ENCODE measurements at places on chromosomes 12 and 14.

DNA sequence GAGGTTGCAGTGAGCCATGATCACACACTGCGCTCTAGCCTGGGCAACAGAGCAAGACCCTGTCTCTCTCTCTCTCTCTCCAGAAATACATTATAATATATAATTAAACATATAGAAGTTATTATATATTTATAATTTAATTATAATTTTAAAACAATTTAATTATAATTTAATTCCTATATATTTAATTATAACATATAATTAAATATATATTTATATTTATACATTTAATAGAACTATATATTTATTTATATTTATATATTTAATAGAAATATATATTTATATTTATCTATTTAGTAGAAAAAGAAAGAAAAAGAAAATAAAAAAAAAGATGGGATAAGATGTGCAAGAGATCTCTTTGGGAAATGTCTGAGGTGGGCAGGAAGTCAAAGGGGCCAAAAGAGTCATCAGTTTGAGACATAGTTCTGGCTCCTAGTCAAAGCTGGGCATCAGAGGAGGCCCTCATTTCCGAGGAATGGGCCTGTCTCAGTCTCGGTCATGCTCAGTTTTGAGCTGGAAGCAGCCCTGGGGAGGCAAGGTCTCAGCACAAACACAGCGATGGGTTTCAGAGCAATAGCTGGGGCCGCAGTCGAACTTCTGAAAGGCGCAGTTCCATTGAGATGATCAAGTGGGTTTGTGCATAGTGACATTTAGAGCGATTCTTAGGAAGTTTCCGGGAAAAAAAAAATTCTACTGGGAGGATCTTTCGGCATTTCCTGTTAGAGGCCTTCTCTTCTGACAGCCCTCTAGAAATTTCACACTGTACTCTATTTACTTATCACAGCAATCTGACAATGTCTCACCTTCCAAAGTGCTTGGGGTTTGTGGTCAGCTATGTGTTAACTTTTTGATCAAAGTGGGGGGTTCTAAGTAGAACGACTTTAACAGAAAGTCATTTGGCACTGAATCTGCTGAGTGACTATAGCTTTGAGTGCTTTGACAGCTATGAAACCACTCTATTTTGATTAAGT is 58.7 kb upstream of the GZMB start:
- DNase-seq: no peak

DNA sequence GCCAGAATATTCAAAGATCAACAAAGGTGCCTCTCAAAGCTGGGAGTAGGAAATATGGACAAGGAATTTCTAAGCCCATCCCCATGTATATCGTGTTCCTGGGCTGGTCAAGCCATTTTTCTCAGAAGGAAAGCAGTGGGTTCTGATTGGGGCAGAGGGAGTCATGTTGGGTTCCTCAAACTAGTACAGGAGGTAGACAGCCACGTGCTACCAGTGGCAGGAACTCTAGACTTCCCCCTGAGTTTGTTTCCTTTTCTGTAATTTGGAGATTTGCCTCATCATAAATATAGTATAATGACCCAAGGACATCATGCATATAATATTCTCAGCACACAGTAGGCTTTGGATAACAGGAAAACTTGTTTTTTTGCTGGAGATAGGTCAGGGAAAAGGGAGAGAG is 16.4 kb upstream of the PLEKHH1 start:
- no peak for DNase-seq

DNA sequence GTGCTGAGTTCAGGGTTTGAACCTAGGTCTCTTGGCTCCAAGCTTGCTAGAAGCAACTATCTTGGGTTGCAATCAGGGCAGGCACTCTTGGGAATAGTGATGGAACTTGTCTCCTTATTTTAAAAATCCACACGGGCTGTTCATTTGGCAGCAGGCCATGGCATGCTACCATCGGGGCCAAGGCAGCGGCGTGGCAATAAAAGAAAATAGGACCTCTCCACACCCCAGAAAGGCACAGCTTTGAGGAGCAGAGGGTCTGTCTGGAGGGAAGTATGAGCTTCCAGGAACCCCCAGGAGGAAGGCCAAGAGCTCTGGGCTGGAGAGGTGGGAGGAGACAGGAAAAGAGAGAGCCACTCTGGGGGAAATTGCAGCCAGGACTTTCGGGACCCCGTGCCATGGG is 15.3 kb downstream of the RPS6KL1 start:
- DNase-seq: no peak

DNA sequence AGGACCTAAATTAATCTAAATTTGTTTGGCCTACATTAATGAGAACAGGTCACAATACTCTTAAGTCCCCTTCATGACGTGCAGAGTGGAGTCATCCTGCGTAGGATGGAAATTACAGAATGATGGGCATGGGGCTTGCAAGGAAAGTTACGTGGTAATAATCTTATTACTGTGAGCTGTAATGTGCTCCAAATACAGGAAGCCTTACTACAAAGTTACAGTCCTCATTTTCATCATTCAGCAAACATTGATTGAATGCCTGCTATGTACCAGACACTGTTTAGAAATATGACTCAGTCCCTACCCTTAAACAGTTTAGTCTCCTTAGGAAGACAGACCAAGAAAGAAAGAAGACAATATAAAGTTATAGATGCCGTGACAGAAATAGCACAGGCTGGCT is 9.4 kb downstream of the HIGD1C start:
- DNase-seq: no peak

DNA sequence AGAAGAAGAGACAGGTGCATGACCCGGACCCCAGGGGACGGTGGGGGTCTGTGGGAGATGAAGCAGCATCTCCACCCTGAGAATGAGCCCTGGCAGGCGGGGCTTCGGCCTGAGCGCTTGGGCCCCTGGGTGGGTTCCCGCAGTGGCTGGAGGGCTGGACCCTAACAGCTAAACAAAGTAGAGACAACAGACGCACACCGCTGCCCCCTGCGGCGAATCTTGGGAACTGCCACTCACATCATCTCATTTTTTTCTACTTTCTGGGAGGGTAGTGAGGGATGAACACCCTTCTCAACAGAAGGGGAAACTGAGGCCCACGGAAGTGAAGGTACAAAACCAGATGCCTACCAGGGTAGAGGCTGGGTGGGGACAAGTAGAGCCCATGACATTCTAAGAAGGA is 104.7 kb downstream of the RFLNA start:
- no peak for DNase-seq

DNA sequence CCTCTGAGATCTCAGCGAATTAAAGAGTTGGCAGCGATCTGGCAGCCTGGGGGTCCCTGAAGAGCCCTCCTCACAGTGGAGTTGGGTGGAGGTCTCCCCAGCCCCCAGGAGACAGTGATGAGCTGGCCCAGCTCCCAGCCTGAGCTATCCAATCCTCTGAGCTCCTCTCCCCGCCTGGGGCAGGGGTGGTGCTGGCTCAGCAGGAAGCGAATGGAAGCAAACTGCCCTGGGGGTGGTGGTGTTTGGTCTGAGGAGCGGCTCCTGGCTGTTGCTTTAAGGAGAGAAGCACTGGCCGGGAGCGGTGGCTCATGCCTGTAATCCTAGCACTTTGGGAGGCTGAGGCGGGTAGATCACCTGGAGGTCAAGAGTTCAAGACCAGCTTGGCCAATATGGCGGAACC is 19.5 kb upstream of the MEG3 start:
- no peak for DNase-seq

- no peak for DNase-seq
These were observed 42.9 kb upstream of the FAM222A start for GRCh38 chr12:109670731-109671130.

GRCh38 chr12:39239490-39240486 is 203.1 kb downstream of the KIF21A start:
- no peak for DNase-seq

GRCh38 chr12:1540690-1541089 is 53.7 kb downstream of the FBXL14 start:
- no peak for DNase-seq

- no peak for DNase-seq
These were observed 41.7 kb downstream of the TRAFD1 start for GRCh38 chr12:112167031-112167461.

DNA sequence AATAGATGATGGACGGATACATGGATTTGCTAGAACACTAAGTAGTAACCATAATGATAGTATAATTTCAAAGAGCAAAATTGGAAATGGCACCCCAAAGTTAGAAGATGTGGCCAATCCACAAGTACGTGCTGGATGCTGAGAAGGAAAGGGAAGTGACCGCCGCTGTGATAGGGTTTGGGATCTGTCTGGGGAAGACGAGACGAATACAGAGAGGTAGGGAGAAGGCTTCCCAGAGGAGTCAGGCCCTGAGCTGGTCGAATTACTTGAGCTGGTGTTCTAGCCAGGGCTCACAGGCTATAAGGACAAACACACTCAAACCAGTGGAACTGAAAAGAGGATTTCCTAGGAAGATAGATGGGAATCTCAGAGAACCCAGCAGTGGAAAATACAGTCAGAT is 9.4 kb upstream of the ACVR1B start:
- DNase-seq: no peak

GRCh38 chr12:2389079-2389790 is 336.4 kb downstream of the CACNA1C start:
- no peak for DNase-seq

GRCh38 chr14:93923626-93924025 is 3.5 kb upstream of the FAM181A start:
- no peak for DNase-seq

DNA sequence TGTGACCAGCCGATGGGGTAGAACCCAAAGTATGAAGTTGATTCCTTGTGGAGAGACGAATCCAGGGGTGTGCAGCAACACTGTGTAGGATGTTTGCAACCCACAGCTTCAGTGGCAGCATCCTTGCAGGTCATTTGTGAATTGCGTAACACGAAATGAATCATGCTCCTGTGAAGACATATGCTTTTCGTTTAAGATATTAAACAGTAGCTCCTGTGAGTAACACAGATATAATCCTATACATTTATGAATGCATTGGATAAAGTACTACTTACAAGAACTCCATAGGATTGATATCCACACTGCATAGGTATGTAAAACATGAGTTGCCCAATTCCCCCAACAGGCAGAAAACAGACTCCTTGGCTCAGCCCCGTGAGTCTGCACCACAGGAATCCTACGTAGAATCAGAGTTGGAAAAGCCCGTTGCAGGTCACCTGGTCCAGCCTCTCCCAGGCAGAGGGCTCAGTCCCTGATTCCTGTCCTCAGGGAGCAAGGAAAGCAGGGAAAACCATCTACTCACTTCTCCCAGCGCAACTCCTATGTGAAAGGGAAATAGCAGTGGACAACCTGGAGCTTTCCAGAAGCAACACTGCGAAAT is 75.8 kb downstream of the GPATCH2L start:
- no peak for DNase-seq

DNA sequence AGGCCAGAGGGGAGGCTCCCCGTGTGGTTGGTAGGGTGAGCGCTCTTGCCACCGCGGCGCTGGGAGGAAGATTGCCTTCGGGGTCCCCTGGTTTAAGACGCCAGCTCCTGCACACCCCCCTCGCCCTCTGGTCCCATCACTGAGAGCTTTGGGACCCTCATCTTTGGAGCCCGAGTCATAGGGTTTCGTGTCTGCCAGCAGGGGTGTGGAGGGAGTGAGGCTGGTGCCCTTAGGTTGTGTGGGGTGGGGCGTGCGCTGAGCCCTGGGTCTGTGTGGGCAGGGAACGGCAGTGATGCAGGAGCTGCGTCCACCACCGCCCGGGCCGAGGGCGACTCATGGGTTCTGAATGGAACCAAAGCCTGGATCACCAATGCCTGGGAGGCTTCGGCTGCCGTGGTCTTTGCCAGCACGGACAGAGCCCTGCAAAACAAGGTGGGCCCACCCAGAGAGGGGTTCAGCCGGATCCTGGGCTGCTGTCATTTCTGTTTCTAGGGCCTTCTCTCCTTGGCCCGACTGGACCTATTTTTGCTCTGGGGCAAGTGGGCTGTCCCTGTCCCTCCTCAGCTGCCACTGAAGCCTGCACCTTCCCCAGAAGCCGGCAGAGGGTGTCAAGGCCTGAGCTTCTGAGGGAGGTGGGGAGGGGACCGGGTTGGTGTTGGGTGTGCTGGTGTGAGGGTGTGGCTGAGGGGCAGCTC is 12.1 kb downstream of the ACADS start:
- no peak for DNase-seq

GRCh38 chr14:22448905-22449599 is 140.0 kb downstream of the DAD1 start:
- DNase-seq: no peak

Measured in stimulated activated CD8-positive, alpha-beta memory T cell treated with anti-CD3 and anti-CD28 coated beads, Interleukin-4, amount 100 ng/mL, for 4 hours (primary cell).